ENCODE measurements at places on chromosomes 3 and 15. TPM values are rescaled to one million over a fixed set of nuclear protein-coding genes. Genes with fewer than 3 reads are reported as not detected.

Gene GOLGA6L26
- not detected for total RNA-seq

Gene HDGFL3
- 42.4 TPM for total RNA-seq

Gene CORO2B
- 2.9 TPM for total RNA-seq

Gene DAZL
- not detected for total RNA-seq

Gene ALDH1A2
- 11.1 TPM for total RNA-seq

DNA sequence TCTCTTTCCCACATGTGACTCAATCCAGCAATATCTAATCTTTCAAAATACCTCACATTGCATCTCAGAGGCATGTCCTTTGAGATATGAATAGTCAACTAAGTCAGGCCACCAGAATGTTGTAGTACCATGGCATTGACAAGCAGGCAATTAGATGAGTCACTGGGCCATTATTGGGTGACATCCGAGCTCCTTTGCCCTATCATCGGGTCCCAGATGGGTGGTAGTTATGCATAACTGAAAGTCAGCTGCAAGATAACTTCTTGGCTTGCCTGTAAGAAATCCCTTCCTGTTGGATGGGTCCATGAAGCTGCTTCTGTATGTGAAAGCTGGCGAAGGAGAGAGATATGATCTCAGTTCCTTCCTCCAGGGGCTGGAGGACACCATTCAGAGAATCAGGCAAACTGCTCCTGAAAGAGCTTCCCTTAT, 32.8 kb downstream of the ARRDC4 start:
- H3K27ac ChIP-seq, result no peak overlapping the region
- no peak for DNase-seq
- H3K4me3 ChIP-seq, result no peak overlapping the region
- H3K36me3 ChIP-seq, result no peaks in the 10 kb centered on the region

DNA sequence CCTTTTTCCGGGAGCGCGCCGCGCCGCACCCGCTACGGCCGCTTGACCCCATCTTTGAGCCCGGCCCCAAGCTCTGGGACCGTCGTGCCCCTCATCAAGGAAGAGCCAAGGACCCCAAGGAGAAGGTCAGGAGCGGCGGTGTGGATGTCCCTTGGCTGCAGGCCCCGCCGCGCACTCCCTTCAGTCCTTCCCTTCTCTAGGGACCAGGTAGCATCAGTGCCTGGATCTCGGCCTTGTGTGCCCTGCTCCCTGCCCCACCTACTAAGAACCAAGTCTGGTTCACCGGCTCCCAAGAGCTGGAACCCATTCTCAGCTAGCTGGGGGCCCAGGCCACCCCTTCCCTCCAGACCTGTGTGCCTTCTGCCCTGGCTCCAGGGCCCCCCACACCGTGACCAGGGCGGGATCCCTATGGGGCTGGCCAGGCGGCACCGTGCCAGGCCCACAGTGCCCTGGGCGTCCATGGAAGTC, 69.3 kb upstream of the CGNL1 start:
- H3K27me3 ChIP-seq, result no peaks in the 10 kb centered on the region
- peak overlapping the region; percentile 45 for H3K4me3 ChIP-seq
- no peaks in the 10 kb centered on the region for H3K36me3 ChIP-seq
- H3K4me1 ChIP-seq, result no peaks in the 10 kb centered on the region
- no peak for DNase-seq

- no peak overlapping the region for H3K27ac ChIP-seq
- no peaks in the 10 kb centered on the region for H3K36me3 ChIP-seq
- H3K27me3 ChIP-seq, result no peaks in the 10 kb centered on the region
- no peak overlapping the region for H3K4me3 ChIP-seq
- H3K4me1 ChIP-seq, result no peaks in the 10 kb centered on the region
These were observed 298.1 kb upstream of the NECTIN3 start for GRCh38 chr3:110773413-110773954.

GRCh38 chr3:144073698-144074097, 102.1 kb downstream of the DIPK2A start:
- H3K4me1 ChIP-seq, result no peaks in the 10 kb centered on the region
- DNase-seq, result no peak
- H3K36me3 ChIP-seq, result no peaks in the 10 kb centered on the region

DNA sequence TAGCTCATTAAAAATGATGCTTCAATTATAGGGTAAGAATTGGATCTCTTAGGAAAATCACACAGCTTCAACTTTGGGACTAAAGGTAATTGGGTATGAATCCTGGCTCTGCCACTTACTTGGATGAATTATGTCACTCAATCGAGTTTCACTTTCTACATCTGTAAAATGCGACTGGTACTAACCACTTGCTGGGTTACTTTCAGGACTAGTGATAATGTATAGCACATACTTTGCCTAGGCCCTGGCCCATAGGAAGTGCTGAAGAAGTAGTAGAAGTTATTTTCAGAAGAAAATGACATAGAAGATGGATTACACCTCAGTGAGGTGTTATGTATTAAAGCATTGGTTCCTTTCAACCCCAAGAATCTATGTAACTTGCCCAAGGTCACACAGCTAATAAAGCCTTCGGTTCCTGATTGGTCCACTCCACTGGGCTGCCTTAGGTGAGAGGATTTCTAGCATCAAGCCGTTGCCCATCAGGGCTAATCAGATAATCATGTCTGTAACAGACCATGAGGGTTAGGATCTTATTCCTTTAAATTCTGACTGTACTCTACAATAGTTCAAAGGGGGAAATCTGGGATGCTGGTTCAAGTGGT, 29.4 kb upstream of the AP4E1 start:
- no peaks in the 10 kb centered on the region for H3K4me1 ChIP-seq
- no peaks in the 10 kb centered on the region for H3K36me3 ChIP-seq
- DNase-seq, result no peak
- H3K27ac ChIP-seq, result no peak overlapping the region
- H3K4me3 ChIP-seq, result no peak overlapping the region

DNA sequence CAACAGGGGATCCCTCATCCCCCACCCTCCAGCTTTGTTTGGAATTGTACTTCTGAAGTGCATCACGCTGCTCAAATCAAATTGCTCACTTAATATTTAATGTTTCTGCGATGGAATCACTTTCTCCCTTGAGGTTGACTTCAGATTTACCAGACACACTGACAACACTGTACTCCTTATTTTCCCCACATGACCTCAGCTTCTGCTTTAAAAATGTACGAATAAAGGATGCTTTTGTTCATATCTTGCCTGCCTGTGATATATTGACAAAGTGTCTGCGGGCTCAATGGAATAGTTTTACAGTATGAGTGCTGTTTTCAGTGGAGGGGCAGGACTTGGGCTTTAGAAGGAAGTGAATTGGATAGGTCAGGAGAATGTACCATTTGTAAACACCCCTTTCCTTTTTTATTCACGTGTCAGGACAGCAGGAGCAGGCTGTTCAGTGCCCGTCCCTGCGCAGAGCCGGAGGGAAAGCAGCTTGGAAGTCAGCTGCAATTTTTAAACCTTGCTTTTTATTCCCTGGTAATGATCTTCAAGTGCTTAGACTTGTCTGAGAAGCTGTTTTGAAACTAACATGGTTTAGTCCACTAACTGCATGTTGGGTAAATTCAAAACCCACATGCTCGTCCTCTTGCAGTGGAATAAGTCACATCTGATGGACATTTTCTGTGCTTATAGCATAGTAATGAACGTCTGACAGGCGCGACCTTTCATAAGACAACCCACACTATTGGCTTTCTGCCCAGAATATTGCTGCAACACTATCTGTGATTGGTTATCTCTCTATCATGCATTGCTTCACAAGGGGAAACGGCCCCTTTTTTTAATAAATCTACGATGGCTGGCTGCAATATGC, 29.9 kb downstream of the MBNL1 start:
- peak overlapping the region; percentile 90 for H3K27ac ChIP-seq
- no peak for DNase-seq
- H3K27me3 ChIP-seq, result no peaks in the 10 kb centered on the region
- H3K4me3 ChIP-seq, result peak overlapping the region; percentile 45
- H3K36me3 ChIP-seq, result no peaks in the 10 kb centered on the region
- peaks cover 11% of the 10 kb centered on the region for H3K4me1 ChIP-seq

GRCh38 chr3:171145798-171146197, 119.3 kb upstream of the SLC2A2 start:
- H3K27ac ChIP-seq, result no peak overlapping the region
- no peaks in the 10 kb centered on the region for H3K27me3 ChIP-seq
- H3K4me3 ChIP-seq, result no peak overlapping the region
- H3K36me3 ChIP-seq, result no peaks in the 10 kb centered on the region
- no peak for DNase-seq
- no peaks in the 10 kb centered on the region for H3K4me1 ChIP-seq

DNA sequence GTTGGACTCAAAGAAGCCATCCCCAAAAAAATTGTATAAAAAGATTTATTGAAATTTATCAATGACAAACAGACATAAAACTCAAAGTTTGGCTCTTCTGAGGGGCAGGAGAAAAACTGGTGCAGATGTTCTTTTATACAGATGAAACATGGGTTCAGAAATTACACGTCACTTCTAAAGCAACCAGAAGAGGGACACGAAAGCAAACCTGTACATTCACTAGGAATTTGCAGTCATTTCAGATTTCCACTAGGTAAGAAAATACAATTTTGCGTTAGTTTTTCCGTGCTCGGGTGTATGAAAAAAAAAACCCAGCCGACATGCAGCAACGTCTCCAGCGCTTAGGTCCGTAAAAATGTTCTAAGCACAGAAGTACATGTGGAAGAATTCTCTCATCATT, 41.8 kb downstream of the ANP32A start:
- H3K27me3 ChIP-seq, result no peaks in the 10 kb centered on the region
- no peaks in the 10 kb centered on the region for H3K4me1 ChIP-seq
- H3K36me3 ChIP-seq, result no peaks in the 10 kb centered on the region
- H3K4me3 ChIP-seq, result no peak overlapping the region
- no peak overlapping the region for H3K27ac ChIP-seq

- no peak within 1 kb of the TSS for H3K27ac ChIP-seq
- H3K4me3 ChIP-seq, result peak within 1 kb of the TSS; percentile 54
- H3K4me1 ChIP-seq, result no peaks in the 10 kb centered on the region
- H3K36me3 ChIP-seq, result no peaks in the 10 kb centered on the region
These were observed at the start of gene SCN5A for GRCh38 chr3:38649500-38650247. TSS of gene SCN5A (minus strand) at chr3:38649687. CDS start at chr3:38633307, 16,380 bp downstream.

DNA sequence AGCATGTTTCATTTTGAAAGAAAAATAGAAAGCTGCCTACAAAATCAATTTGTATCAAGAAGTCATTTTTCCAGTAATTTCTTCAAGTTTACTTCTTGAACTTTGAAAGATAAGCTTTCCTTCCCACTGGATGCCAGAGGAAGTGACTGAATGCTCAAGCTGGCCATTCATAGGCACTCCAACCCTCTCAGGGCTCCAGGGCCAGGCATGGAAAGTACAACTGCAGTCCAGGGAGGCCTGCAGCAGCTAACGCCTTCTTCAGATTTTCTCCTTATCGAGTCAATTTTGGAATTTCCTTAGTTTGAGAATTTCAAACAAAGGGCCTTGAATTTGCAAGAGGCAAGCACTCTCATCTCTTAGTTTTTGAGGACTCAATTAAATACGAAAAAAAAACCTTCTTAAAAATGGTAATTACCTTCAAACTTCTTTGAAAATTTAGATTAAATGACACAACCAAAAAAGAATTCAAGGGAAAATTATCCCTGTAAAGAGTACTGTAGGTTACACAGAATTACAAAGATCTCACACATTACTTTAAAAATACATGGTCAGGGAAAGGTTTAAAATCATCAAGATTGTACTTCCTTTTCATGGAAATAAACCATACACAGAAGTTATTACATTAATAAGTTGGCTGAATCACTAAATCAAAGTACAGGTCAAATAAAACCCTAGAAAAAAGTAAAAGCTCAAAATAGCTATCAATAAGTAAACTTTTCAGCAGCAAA, 2.5 kb downstream of the UBP1 start:
- no peak for DNase-seq
- no peaks in the 10 kb centered on the region for H3K27me3 ChIP-seq
- no peaks in the 10 kb centered on the region for H3K4me1 ChIP-seq
- H3K4me3 ChIP-seq, result peak overlapping the region; percentile 88
- H3K27ac ChIP-seq, result peak overlapping the region; percentile 38

GRCh38 chr3:57826245-57826951, 70.3 kb downstream of the SLMAP start:
- no peak overlapping the region for H3K4me3 ChIP-seq
- H3K36me3 ChIP-seq, result no peaks in the 10 kb centered on the region
- DNase-seq, result no peak
- H3K27ac ChIP-seq, result no peak overlapping the region

- no peak overlapping the region for H3K27ac ChIP-seq
- no peaks in the 10 kb centered on the region for H3K27me3 ChIP-seq
- no peak overlapping the region for H3K4me3 ChIP-seq
- H3K4me1 ChIP-seq, result no peaks in the 10 kb centered on the region
- no peak for DNase-seq
These were observed 53.7 kb downstream of the NMD3 start for GRCh38 chr3:161274691-161275298.

- no peaks in the 10 kb centered on the region for H3K27me3 ChIP-seq
- no peaks in the 10 kb centered on the region for H3K4me1 ChIP-seq
- no peak for DNase-seq
- no peaks in the 10 kb centered on the region for H3K36me3 ChIP-seq
- no peak overlapping the region for H3K27ac ChIP-seq
- no peak overlapping the region for H3K4me3 ChIP-seq
These were observed 103.2 kb upstream of the SLCO2A1 start for GRCh38 chr3:134132961-134133360.

- no peak overlapping the region for H3K4me3 ChIP-seq
- H3K27ac ChIP-seq, result no peak overlapping the region
- no peaks in the 10 kb centered on the region for H3K27me3 ChIP-seq
- no peaks in the 10 kb centered on the region for H3K36me3 ChIP-seq
- DNase-seq, result no peak
These were observed 151.4 kb downstream of the FBLN2 start for GRCh38 chr3:13700362-13700761.
